ENCODE measurements at places on chromosomes 11 and 22.

GRCh38 chr11:60743058-60743457 is 13.6 kb upstream of the MS4A15 start:
- no peak for DNase-seq

DNA sequence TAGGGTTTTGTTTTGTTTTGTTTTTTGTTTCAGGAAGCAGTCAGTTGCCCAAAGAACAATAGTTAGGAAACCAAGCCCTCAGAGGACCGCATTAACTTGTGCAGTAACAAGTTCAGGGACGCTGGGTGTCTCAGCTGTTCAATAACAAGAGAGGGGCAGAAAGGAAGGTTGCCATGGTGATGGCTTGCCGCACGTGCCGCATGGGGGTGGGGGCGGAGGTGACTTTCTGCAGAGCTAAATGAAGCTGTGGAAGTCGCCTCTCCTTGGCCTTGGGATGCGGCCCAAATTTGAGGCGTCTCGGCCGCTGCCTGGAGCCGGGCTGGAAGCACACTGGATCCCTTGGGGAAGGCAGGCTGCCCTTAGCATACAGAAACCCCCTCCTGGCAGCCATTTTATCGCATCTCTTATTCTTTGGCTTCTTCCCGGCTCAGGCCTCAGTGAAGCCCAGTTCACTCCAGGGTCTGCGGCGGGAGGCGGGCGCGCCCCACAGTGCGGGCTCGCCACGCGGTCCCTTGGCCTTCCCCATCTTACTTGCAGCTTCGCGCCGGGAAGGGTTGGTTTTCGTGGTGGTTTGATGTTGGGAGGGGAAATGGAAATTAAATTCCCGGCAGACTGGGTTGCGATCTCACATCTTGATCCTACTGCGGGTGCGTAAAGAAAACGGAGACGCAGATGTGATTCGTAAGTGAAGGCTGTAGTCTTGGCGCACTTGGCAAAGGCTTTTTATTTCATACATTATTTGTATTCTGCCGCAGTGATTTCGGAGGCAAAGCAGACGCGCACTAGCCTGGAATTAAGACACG is 94.3 kb downstream of the SLC17A6 start:
- no peak for DNase-seq

DNA sequence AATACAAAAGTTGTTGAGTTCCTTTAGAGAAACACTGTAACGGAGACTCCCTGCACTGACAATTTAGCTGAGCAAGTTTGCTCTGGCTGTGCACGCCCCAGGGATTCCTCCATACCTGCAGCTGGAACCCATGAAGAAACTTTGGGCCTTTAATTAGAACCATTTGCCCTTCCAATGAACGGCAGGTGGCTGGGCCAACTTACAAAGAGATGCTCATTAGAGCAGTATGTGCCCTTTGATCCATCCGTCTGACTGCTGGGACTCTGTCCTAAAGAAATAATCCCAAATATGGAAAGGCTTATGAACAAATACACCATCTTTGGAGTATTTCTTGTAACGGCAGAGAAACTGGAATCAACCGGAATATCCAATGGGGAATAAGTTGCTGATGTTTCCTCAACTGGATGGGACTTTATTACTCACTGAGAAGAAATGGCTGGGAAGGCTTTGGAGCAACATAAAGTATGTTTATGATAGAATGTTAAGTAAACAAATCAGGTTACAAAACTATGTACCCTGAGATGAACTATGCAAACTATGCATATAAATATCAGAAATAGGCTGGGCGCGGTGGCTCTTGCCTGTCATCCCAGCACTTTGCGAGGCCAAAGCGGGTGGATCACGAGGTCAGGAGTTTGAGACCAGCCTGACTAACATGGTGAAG is 24.4 kb upstream of the FBLN1 start:
- DNase-seq = no peak

DNA sequence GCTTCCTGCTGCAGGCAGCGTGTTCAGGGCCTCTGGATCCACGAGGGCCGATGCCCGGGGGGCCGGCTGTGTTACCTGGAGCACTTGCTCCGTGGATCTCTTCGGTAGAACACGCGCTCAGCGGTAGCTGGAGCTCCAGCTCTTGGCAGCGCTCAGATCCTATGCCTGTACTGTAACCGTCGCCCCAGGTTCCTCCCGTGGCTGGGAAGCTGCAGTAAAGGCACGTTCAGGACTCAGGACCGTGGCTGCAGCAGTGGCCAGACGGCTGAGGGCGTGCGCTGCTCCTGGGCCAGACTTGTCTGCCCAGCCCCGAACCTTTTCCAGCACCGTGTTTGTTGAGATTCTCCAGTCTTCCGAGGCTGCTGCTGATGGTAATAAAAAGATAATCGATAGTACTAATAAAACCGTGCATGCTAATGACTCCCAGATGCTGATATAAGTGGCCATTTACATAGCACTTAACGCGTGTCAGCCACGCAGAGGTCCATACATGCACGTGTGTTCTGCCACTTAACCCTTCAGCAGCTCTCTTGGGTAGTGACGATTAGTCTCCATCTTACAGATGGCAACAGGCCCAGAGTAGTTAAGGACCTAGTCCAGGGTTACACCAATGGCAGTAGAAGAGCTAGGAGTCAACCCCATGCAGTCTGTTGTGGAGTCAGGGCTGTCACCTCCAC is 1.4 kb downstream of the MOV10L1 start:
- no peak for DNase-seq

- no peak for DNase-seq
Measured at GRCh38 chr11:9693801-9694553, 30.1 kb downstream of the SWAP70 start.

Data from GM19239 (cell line).